CD8-positive, alpha-beta memory T cell (primary cell): ENCODE measurements at places on chromosomes 4 and X. TPM values are rescaled to one million over a fixed set of nuclear protein-coding genes. Genes with fewer than 3 reads are reported as not detected.

GRCh38 chrX:69070949-69071650, 94.2 kb downstream of the PJA1 start:
- no peak for DNase-seq

DNA sequence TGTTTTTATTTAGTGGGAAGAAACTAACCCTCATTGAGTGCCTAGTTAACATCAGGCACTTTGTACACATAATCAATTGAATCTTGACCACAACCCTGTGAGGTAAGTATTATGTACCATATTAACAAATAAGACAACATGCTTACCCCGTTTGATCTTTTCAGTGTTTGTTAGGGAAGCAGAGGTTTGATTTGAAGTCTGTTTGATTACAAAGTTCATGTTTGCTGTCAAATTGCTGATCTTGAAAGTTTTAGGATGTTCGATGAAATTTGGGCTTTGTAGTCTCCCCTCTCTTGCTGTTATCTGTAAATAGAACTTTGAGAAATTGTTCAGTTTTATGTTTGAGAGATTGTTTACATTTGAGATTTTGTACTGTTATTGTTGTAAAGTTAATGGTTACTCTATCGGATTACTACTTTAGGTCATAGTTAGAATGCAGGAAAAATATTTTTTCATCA, 13.4 kb upstream of the ADH4 start:
- DNase-seq = no peak

DNA sequence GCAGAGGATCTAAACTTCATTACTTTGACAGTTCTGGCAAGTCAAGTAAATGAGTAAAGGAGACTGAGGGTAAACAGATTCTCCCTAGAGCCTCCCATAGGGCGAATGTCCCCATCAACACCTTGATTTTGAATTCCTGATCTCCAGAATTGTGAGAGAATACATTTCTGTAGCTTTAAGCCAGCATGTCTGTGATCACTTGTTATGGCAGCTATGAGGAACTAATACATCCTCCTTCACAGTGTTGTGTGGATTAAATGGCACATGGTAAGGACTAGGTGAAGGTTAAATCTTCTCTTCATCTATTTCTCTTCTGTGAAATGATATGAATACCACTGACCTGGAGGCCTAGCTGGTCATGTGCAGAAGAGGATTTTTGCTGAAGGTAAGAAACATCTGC, 137.3 kb downstream of the CPEB2 start:
- no peak for DNase-seq

DNA sequence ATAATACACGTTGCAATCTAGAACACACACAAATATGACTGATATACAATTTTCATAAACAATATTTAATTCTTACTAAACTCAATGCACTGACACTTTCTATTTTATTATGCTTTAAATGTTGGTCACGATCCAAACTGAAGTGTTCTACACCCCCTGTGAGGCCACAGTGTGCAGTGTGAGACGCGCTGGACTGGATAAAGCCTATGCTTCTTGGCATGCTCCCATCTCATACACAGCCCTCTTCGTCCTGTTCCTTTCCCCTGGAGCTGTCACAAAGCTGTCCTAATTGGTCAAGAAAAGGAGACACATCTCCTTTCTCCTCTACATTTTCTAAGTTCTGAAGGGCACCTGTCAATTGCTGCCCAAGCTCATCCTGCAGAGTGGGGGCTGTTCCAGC, 72.0 kb downstream of the SCD5 start:
- no peak for DNase-seq

- DNase-seq = no peak
Observed at GRCh38 chr4:36618102-36618501, 336.7 kb downstream of the DTHD1 start.

DNA sequence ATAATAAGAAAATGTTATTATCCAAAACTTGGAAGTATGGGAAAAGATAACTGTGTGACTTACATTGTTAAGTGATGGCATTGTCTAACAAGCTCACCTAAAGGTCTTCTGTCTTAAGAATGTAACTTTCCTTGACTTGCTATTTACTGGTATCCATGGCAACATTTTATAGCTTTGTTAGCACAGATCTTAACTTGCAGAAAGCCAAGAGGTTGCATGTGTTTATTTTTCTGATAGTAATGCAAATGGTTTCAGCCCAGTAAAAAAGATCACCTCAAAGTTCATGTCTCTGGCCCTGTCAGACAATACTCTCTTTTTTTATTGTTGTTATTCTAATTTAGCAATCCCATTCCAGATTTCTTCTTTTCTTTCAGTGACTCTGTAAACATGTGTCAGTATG, 425.3 kb downstream of the SPRY1 start:
- no peak for DNase-seq

DNA sequence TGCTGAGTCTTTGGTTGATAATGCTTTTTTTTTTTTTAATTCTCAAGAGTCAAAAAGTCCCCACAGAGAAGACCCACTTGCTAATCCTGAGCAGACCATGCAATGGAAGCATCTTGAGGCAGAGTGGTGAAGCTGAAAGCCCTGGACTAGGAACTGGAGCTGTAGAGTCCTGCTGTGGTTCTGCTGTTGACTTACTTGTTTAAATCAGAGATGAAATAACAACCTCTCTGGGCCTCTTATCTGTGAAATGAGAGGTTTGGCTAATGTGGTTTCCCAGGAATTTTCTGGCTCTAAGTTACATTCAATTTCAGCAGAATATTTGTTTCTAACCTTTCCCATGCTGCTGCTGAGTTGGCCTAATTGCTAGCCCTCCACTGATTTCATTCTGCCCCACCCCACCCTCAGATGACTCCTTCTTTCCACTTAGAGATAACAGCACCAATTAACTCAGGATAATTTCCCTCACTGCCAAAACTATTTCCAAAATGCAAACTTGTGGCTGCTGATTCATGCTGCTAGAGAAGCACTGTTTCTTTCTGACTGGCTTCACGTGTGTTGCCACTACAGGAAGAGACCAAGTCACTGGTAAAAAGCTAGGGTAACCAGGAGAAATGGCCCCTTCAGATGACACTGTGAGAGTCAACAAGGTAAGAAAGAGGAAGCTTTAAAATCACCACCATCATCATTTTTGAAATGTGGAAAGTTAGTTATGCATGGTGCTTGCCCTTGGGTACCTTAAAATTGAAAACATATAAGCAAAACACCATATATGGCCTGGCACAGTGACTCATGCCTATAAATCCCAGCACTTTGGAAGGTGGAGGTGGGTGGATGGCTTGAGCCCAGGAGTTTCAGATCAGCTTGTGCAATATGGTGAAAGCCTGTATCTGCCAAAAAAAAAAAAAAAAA, 326.4 kb downstream of the DCHS2 start:
- no peak for DNase-seq

Gene PHKA1
- total RNA-seq = 4.6 TPM

Gene PLS3
- total RNA-seq = 0.66 TPM
